ENCODE measurements at places on chromosomes 7 and 10.

DNA sequence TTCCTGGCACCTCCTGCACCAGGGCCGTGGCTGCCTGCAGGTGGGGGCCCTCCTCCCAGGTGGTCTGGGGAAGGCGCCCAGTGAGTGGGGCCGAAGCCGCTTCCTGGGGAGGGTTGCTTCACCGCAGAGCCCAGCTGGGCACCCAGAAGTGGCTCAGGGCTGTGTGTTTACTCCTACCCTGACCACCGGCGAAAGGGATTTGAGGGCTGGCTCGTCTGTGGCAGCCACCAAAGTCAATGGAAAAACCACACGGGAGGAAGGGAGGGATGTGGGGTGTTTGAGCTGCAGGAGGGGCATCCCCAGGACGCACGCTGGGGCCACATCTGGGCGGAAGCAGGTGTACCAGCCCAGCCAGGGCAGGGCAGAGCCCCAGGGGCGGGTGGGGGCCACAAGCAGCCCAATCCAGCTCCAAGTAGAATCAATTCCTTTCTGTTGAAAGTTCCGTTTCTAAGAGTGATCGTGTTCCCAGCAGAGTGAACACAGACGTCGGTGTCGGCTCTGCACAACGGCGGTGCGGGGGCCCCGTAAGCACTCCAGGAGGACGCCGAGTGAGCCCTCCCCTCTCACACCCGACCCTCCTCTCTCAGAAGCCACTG, 69.9 kb downstream of the FOXL3 start:
- no peak for DNase-seq

DNA sequence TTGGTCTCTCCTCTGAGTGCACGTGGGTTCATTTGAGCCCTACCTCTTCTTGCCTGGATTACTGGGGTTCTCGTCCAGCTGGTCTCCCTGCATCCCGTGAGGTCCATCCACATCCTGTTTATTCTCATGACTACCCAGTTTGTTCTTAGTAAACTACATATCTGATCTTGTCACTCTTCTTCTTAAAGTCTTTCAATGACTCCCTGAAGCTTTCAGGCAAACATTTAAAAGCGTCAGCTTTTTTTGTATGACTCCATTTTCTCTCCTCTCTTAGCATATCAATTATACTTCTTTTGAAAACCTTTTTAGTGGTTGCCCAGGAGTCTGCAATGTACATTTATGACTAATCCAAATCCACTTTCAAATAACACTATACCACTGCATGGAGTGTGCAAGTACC, 7.5 kb downstream of the SFXN2 start:
- DNase-seq, result no peak

DNA sequence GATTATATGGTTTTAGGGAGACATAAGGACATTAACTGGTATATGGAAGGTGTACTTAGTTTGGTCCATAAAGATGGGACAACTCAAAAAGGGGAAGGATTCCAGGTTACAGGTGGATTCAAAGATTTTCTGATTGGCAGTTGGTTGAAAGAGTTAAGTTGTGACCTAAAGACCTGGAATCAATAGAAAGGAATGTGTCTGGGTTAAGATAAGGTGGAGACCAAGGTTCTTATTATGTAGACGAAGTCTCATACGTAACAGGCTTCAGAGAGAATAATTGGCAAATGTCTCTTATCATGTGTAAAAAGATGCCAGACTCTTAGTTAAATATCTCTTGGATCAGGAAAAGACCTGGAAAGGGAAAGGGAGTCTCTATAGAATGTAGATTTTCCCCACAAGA, 1.0 kb upstream of the TRDMT1 start:
- DNase-seq, result no peak

DNA sequence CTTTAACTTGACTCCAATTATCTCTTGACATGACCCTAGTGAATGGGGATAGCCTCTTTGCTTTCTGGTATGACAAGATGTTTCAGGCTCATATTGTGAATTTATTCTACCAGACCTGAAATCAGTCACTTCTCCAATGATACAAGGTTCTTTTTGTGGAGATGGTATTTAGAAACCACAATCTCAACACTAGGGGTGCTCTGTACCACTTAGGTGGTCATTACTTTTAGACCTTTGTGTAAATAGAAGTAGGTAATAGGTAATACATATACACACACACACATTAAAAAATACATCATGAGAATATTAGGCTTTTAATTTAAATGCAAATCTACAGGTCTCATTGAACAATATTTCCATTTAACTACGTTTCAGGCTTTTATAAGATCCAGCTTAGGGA, 199.0 kb upstream of the RHOBTB1 start:
- DNase-seq, result no peak

- no peak for DNase-seq
Measured at GRCh38 chr7:158450476-158451124, 137.0 kb downstream of the PTPRN2 start.

DNA sequence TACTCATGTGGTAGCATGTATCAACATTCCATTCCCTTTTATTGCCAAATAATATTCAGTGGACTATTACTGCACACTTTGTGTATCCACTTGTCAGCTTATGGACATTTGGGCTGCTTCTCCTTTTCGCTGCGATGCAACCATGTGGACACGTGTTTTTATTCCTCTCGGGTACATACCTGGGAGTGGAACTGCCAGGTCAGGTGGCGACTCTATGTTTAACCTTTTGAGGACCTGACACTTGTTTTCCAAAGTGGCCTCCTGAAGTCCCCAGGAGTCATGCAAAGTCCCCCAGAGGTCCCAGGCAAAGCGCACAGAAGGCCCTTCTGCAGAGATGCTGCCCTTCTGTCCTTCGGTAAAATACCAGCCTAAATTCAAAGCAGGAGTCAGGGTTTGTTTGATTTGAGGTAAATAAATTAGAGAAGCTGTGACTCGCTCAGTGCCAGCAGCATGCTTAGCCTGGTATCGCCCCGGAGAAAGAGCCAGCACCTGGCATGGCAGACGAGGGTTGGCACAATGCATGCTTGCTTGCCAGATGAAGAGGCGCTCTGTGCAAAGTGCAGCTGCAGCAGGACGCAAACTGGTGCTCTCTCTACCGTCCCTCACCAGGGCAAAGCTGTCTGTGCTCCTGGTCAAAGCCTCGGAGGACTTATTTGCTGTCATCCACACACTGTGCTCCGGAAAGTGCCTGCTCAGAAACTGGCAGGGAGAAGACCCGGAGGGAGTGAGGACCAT, 37.8 kb downstream of the HIPK2 start:
- DNase-seq, result no peak

DNA sequence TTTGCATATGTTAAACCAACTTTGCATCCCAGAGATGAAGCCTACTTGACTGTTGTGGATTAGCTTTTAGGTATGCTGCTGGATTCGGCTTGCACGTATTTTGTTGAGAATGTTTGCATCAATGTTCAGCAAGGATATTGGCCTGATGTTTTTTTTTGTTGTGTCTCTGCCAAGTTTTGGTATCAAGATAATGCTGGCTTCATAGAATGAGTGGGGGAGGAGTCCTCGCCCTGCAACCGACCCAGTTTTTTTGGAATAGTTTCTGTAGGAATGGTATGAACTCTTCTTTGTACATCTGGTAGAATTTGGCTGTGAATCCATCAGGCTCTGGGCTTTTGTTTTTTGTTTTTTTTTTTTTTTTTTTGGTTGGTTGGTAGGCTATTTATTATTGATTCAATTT, 147.9 kb downstream of the AHR start:
- no peak for DNase-seq

DNA sequence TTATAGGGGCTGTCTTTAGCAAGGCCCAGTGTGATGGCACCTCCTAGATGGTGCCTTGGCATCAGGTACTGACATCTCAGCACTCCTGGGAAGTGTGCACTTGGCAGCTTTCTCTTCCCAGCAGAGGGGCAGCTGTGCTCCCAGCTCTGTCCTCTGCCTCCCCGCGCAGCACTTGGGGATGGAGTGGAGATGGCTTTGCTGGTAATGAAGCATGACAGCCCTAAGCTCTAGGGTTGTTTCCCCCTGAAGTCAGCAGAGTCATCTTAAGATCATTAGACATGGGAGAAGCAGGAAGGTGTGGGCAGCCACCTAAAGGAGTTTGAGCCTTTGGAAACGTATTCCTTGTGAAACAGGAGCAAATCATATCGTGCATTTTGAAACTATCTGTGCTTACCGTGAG, 46.7 kb downstream of the HTRA1 start:
- no peak for DNase-seq

DNA sequence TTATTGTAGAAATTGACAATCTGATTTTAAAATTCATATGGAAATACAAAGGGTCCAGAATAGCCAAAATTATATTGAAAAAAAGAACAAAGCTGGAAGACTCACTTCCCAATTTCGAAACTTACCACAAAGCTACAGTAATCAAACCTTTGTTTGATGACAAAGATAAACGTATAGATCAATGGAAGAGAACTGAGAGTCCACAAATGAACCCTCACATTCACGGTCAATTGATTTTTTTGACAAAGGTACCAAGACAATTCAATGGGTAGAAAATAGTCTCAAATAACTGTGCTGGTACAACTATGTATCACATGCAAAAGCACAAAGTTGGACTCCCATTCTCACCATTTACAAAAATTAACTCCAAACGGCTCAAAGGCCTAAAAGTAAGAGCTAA, 8.7 kb downstream of the KPNA7 start:
- no peak for DNase-seq

GRCh38 chr7:80184693-80185092, 50.1 kb downstream of the GNAI1 start:
- no peak for DNase-seq

- no peak for DNase-seq
Measured at GRCh38 chr10:1110674-1111119, 54.5 kb downstream of the WDR37 start.

DNA sequence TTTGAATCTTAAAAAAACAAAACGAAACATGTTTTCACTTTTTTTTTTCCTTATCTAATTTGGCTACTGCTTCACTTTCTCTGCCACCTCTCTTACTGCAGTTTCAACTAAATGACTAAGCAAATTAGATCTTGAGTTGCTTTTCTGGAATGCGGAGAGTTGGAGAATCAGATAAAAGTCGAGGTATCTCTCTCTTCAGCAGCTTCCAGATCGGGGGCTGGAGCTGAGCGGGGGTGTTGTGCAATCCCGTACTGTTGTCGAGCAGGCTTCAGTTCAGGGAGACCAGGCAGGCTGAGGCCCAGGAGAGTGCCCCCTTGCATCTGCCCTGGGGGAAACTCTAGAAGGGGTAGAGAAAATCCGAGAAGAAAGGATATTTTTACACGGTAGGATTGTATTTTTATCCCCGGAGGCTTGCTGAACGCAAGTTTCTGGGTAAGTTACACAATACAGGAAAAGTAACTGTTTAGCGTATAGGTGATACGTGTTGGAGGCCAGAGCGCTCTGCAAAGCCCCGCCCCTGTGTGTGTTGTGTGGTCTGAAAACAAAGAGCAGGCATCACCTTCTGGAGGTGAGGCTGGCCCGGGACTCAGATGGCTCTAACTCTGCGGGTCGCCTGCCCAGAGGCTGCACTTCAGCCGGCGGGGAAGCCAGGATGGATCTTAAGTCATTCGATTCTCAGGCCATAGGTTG, 116.6 kb downstream of the KLF6 start:
- no peak for DNase-seq

GRCh38 chr7:81676105-81676811, 93.6 kb downstream of the HGF start:
- DNase-seq, result no peak

- DNase-seq, result no peak
Measured at GRCh38 chr7:151631570-151631952, 111.9 kb upstream of the RHEB start.

All from NCI-H2171 (cell line).